A549 (cell line): ENCODE measurements at places on chromosomes 7 and 10.

- no peak for DNase-seq
Measured at GRCh38 chr10:5766189-5766588, 47.0 kb downstream of the GDI2 start.

GRCh38 chr7:98559958-98560357, 57.1 kb upstream of the NPTX2 start:
- peak; percentile 42 for DNase-seq

DNA sequence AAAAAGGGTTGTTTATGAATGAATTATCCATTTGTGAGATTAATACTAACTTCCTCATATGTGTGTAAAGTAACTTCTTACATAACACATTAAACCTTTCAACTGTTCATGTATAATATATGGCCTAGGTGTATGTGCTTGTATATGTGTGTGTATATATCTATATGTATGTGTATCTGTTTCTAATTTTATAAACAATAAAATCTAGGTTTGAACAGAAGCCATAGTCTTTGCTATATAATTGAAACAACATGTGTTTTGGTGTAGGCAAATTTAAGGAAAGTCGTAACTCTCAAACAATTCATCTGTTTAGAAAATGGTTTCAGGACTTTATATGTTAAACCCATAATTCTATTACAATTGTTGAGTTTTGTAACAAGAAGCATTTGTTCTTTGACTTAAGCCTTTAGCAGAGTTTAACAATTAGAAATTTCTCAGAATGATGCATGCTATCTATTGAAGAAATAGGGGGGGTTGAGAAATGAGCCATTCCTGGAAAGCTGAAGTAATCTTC, 103.3 kb downstream of the BBS9 start:
- DNase-seq, result no peak

DNA sequence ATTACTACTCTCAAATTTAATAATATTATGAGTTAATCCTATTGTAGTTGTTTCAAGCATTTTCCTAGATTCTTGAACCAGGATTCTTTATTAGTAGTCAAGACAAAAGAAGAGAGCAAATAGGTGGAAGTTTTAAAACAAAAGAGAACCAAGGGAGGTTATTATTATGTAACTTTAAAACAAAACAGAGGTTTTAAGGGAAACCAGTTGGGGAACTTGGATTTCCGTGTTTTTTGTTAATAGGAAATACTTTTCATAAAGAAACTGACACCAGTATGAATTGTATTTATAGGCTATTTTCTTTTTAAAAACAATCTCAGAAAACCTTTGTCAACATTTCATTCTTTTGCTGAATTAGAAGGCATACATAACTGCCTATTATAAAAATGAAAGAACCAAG, 183.9 kb downstream of the WNT2 start:
- no peak for DNase-seq

DNA sequence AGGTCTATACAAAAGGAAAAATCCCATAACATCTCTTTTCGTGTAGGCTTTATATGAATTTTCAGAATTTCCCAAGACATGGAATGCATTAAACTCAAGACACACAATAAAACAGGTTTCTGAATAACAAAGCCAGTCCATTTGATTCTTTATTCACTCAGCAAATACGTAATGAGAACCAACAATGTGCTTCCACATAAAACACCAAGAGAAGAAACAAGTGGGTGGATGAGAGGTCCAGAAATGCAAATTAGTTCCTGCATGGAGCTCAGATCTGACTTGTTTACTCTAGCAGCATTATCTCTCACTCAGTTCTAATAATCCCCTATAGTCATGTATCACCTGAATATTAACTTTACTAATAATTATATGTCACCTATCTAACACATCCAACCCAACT, 249.5 kb downstream of the LRRTM3 start:
- no peak for DNase-seq
